ENCODE measurements at places on chromosomes 7 and 10.

DNA sequence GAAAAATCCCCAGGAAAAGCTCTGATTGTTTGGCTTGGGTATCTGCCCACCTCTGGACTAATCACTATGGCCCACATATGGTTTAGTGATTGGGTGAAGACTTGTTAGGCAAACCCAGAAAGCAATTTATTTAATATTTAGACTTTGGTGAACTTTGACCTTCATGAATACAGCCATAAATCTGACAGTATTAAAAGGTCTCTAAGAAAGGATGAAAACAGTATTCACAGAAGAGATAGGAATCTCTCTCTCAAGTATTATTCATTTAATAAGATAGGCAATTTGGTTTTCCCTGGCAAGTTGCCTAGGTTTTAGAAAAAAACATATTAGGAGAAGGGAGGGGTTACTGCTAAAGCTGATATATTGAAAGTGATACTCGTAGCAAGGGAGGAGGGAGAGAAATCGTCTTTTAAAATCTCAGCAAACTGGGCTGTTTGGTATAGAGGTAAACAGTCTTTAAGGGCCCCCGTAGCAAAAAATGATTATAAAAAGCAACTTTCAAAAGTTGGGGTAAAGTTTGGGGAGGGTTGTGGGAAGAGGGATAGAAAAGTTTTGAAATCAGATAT is 57.1 kb downstream of the LSMEM1 start:
- no peaks in the 10 kb centered on the region for H3K27me3 ChIP-seq
- no peak overlapping the region for H3K4me3 ChIP-seq
- no peak overlapping the region for H3K27ac ChIP-seq
- DNase-seq: no peak
- no peaks in the 10 kb centered on the region for H3K36me3 ChIP-seq

DNA sequence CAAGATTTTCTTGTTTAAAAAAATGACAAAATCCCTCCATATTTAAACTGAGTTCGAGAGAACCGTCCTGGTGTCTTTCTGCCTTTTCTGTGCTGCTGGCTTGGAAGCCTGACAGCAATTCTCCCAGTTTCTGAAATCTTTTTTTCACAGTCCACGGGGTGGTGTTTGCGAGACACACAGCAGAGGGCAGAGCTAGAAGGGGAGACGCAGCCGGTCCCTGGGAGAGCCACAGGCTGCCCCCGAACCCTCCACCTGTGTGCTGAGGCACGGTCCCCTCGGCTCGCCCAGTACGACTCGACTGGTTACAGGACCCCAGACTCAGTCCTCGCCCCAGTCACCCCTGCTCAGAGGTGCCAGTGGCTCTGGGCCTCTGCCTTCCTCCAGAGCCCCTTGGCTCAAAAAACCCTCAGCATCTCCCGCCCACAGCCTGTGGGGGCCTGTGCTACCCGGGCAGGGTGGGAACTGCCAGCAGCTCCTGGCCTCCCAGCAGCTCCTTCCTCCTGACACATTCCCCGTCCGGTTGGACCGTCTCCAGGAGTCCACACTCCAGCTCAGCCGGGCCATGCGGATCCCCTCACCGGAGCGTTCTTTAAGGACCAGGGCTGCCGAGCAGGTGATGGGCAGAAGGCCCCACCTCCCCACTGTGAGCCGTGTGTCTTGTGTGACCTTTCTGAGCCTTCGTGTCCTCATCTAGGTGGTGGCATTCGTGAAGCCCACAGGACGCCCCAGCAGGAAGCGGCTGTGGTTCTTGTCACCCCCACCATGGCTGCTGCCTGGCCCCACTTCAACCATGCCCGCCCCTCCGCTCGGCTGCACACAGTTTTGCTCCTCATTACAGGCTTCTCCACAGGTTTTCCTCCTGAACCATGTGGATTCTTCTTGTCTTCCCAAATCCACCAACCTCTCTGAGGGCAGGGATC is 52.3 kb upstream of the EN2 start:
- H3K4me3 ChIP-seq: no peak overlapping the region
- no peak overlapping the region for H3K27ac ChIP-seq
- no peaks in the 10 kb centered on the region for H3K36me3 ChIP-seq
- DNase-seq: no peak

GRCh38 chr10:93703066-93703465 is 674 bp upstream of the FRA10AC1 start:
- no peak for DNase-seq
- peak overlapping the region; percentile 88 for H3K4me3 ChIP-seq
- peak overlapping the region; percentile 59 for H3K27ac ChIP-seq
- peaks cover 11% of the 10 kb centered on the region for H3K36me3 ChIP-seq
- H3K27me3 ChIP-seq: peaks cover 3% of the 10 kb centered on the region

- H3K27ac ChIP-seq: no peak overlapping the region
- no peaks in the 10 kb centered on the region for H3K36me3 ChIP-seq
- no peak for DNase-seq
- peaks cover 10% of the 10 kb centered on the region for H3K4me1 ChIP-seq
- no peak overlapping the region for H3K4me3 ChIP-seq
These were observed 5.3 kb upstream of the AGR2 start for GRCh38 chr7:16810112-16810511.

GRCh38 chr7:96648784-96649183 is 60.9 kb downstream of the SEM1 start:
- H3K4me3 ChIP-seq: no peak overlapping the region
- no peak for DNase-seq
- no peaks in the 10 kb centered on the region for H3K4me1 ChIP-seq
- H3K27me3 ChIP-seq: no peaks in the 10 kb centered on the region
- H3K36me3 ChIP-seq: no peaks in the 10 kb centered on the region

DNA sequence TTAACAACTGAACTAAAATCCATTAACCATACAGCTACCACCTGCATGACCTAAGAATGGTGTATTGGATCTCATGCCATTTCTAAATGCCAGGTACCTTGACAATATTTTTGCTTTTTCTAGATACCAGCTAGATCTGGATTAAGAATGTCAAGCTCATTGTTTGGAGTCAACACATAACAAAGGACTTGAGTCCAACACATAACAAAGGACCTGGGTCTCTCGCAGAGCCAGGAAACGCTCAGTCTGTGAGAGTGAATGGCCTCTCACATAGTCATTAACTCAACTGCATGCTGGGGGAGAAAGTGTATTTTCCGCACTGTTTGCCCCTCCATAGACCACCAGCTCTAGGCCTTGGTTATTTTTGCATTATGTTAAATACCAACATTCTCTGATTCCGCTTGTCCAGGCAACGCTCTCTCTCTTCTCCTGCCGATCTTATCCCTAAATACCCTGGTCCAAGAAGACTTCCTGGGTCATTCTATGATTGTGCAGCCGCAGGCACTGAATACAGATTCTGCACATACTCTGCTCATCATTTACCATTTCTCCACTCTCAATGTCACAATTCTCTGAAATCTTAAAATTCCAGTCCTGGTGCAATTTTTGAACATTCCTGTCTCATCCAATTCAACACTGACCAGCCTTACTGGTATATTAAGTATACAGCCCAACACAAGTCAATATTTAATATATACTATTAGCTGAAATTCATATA is 31.2 kb downstream of the ITIH5 start:
- H3K36me3 ChIP-seq: no peaks in the 10 kb centered on the region
- H3K4me1 ChIP-seq: no peaks in the 10 kb centered on the region
- H3K4me3 ChIP-seq: no peak overlapping the region
- no peak for DNase-seq

DNA sequence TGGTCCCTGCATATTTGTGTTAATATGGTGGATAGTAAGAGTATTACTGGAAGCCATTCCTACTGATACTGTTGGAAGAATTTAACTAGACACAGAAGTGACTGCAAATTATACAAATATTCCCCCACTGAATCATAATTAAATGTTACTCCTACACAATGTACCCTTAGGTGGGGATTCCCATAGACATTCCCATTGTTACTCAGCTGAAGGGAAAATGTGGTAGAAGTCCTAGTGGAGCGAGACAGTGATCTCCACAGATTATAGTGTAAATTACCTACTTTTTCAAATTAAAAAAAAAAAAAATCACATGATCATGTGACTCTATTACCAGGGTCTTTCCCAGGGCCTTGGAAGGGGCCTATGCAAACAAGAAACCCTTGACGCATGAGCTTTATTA is 611.8 kb downstream of the LRMDA start:
- no peak for DNase-seq
- H3K4me1 ChIP-seq: peaks cover 26% of the 10 kb centered on the region
- no peak overlapping the region for H3K27ac ChIP-seq
- no peaks in the 10 kb centered on the region for H3K27me3 ChIP-seq
- no peaks in the 10 kb centered on the region for H3K36me3 ChIP-seq

- H3K27ac ChIP-seq: no peak overlapping the region
- peak overlapping the region; percentile 53 for H3K4me3 ChIP-seq
- no peaks in the 10 kb centered on the region for H3K36me3 ChIP-seq
- DNase-seq: peak; percentile 59
These were observed 744 bp upstream of the BICC1 start for GRCh38 chr10:58511765-58512490.

- H3K27me3 ChIP-seq: no peaks in the 10 kb centered on the region
- peak; percentile 15 for DNase-seq
- H3K36me3 ChIP-seq: no peaks in the 10 kb centered on the region
- H3K27ac ChIP-seq: no peak overlapping the region
- peaks cover 6% of the 10 kb centered on the region for H3K4me1 ChIP-seq
- no peak overlapping the region for H3K4me3 ChIP-seq
These were observed 94.3 kb downstream of the ZEB1 start for GRCh38 chr10:31413325-31413724.

DNA sequence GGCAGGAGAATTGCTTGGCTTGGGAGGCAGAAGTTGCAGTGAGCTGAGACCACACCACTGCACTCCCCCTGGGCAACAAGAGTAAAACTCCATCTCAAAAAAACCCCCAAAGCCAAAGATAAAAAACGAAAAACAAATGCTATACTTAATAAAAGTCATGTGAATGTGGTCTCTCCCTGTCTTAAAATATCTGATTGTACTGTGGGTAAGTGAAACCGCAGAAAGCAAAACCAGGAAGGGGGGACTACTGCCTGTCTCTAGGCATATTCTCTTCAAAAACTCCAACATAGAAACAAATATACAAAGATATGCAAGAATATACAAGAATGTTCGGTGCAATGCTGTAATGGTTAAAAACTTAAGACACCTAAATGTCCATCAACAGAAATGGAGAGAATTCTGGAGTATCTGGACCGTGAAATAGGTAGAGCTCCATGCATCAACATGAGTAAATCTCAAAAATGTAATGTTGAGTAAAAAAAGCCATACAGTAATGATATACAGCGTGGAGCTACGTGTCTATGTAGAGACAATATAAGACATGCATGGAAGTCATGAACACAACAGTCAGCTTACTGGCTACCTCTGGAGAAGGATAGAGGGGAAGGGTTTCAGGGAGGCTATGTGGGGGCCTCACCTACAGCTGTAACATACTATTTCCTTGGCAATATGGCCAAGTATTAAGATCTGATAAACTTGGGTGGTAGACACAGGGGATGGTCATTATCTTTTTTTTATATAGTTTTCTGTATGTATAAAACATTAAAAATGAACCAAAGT is 2.1 kb downstream of the ZNF394 start:
- no peaks in the 10 kb centered on the region for H3K27me3 ChIP-seq
- H3K4me1 ChIP-seq: peaks cover 17% of the 10 kb centered on the region
- H3K27ac ChIP-seq: no peak overlapping the region
- peak overlapping the region; percentile 99 for H3K4me3 ChIP-seq
- DNase-seq: no peak

- H3K27ac ChIP-seq: no peak overlapping the region
- H3K27me3 ChIP-seq: no peaks in the 10 kb centered on the region
- H3K36me3 ChIP-seq: no peaks in the 10 kb centered on the region
- no peak for DNase-seq
- H3K4me3 ChIP-seq: no peak overlapping the region
- H3K4me1 ChIP-seq: no peaks in the 10 kb centered on the region
These were observed 56.4 kb upstream of the MTPN start for GRCh38 chr7:136033413-136034031.

- H3K27me3 ChIP-seq: no peaks in the 10 kb centered on the region
- no peaks in the 10 kb centered on the region for H3K36me3 ChIP-seq
These were observed 297.1 kb downstream of the GALNT17 start for GRCh38 chr7:71429083-71429482.

DNA sequence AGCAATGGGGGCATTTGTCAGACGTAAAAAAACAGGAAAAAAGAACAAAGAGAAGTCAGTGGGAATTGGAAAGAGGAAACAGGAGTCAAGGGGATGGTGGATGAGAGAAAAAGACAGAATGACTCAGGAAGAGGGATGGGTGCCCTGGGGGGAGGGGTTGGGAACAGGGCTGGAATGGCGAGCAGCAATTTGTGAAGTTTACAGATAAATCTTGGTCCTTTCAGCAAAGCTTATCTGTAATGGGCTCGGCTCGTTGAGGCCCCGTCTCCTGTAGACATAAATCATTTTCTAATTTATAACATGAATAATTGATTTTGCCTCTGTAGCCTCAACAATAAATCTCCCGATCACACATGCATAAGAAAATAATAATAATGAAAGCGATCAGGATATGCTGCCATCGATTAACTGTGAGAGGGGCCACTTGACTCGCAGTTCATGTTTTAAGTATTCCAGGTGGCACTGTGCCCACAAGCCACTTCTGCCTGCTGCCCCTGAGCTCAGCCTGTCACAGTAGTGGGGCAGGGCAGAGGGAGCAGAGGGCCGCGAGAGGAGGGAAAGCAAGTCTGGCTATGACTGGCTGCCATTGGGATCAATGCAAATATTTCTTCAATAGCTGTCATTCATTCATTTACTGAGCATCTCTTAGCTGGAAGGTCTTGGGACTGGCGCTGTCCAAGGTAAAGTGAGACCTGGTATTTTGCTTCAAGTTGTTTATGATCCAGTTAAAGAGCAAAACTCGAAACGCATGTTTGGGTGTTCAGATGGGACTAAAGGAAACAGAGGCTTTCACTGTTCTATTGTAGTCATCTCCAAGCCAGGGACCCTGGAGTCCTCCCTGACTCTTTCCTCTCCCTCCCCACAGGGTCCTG is 47.4 kb upstream of the R3HCC1L start:
- H3K4me1 ChIP-seq: no peaks in the 10 kb centered on the region
- no peak overlapping the region for H3K4me3 ChIP-seq
- H3K36me3 ChIP-seq: no peaks in the 10 kb centered on the region
- no peak overlapping the region for H3K27ac ChIP-seq

GRCh38 chr10:99784016-99784726 is 1.7 kb downstream of the ABCC2 start:
- peaks cover 32% of the 10 kb centered on the region for H3K36me3 ChIP-seq
- no peaks in the 10 kb centered on the region for H3K27me3 ChIP-seq
- H3K4me1 ChIP-seq: peaks cover 77% of the 10 kb centered on the region
- peak; percentile 58 for DNase-seq
- H3K27ac ChIP-seq: peak overlapping the region; percentile 95
- peak overlapping the region; percentile 91 for H3K4me3 ChIP-seq

- no peak overlapping the region for H3K27ac ChIP-seq
- peaks cover 9% of the 10 kb centered on the region for H3K4me1 ChIP-seq
- no peak for DNase-seq
These were observed 129.5 kb downstream of the SDK1 start for GRCh38 chr7:3430588-3430987.

GRCh38 chr7:65338346-65338745 is 35.3 kb upstream of the ZNF92 start:
- H3K27ac ChIP-seq: no peak overlapping the region
- no peak for DNase-seq
- no peaks in the 10 kb centered on the region for H3K27me3 ChIP-seq
- H3K4me3 ChIP-seq: no peak overlapping the region
- H3K36me3 ChIP-seq: no peaks in the 10 kb centered on the region
- peaks cover 29% of the 10 kb centered on the region for H3K4me1 ChIP-seq

GRCh38 chr7:6278749-6279310 is 6.4 kb upstream of the CYTH3 start:
- no peaks in the 10 kb centered on the region for H3K27me3 ChIP-seq
- H3K36me3 ChIP-seq: no peaks in the 10 kb centered on the region
- DNase-seq: no peak
- no peak overlapping the region for H3K4me3 ChIP-seq
- H3K4me1 ChIP-seq: peaks cover 31% of the 10 kb centered on the region
